ENCODE measurements at places on chromosomes 13 and 19.

- no peak for DNase-seq
Measured at GRCh38 chr13:51322826-51323225, 16.7 kb upstream of the SERPINE3 start.

- no peak for DNase-seq
Measured at GRCh38 chr19:37943480-37943879, 36.5 kb downstream of the SIPA1L3 start.

- DNase-seq: no peak
Measured at GRCh38 chr13:106637519-106637918, 69.6 kb upstream of the ARGLU1 start.

- DNase-seq: no peak
Measured at GRCh38 chr19:40610396-40611064, 9.4 kb downstream of the LTBP4 start.

Measured in SW 1271 (cell line).